ENCODE measurements at places on chromosomes 5 and 9.
A peak's percentile ranks its signal among the peaks of the same experiment; 100 is the strongest.

DNA sequence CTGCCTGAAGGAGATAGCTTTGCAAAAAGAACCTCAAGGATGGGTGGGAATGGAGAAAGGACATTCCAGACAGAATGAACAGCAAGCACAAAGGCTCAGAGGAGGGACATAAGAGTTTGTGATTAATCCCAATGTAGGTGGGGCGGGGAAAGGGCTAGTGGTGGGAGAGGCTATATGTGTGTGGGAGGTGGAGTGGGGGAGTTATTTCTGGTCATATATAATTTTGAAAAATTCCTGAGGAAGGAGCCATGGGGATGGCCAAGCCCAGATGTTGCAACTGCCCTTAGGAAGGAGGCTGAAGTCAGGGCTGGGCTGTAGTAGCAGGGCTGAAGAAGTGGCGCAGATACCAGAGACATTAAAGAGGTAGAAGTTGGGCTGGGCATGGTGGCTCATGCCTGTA is 13.4 kb upstream of the CCL27 start:
- DNase-seq: no peak

- DNase-seq: peak; percentile 96
Observed at GRCh38 chr5:10913841-10914240, 152.8 kb upstream of the DAP start.

GRCh38 chr9:93810028-93810971 is 144.9 kb downstream of the BARX1 start:
- DNase-seq: no peak

DNA sequence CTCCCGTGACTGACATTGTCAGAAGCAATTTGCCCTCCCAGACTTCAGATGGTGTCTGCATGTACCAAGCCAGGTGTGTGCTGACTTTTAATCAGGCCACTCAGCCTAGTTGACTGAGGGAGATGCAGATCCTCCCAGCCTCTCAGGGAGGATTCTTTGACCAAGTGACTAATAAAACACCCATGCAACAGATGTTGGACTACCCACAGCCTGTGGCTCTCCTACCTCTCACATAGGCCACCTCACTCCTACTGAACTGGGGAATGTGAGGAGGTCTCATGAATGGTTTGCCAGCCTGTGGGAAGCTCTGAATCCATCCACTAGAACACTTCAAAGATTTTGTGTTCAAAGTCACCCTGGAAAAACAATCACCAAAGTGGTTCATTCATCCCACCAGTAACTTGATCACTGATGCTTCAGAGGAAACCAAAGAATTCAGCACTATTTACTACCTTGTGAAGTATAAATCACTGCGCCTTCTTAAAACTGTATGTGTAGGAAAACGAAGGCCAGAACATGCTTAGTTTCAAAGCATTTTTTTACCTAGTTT is 80.1 kb downstream of the ESM1 start:
- no peak for DNase-seq

DNA sequence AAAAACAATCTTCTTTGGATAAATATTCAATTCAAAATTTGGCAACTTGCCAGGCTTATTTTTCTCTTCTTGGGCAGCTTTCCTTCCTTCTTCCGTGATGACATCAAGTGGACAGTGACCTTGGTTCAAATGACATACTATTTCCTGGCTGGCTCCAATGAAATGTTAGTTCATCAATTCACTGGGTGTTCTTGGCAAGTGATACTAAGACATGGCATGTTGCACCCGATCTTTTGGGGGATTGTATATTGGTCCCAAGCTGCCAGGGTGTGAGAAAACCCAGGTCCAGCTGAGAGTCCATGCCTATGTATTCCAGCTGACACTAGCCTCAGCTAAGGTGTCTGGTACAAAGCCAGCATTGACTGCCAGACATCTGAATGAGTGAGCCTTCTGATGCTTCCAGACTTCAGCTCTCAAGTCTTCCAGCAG is 252.9 kb downstream of the MAT2B start:
- DNase-seq: no peak

DNA sequence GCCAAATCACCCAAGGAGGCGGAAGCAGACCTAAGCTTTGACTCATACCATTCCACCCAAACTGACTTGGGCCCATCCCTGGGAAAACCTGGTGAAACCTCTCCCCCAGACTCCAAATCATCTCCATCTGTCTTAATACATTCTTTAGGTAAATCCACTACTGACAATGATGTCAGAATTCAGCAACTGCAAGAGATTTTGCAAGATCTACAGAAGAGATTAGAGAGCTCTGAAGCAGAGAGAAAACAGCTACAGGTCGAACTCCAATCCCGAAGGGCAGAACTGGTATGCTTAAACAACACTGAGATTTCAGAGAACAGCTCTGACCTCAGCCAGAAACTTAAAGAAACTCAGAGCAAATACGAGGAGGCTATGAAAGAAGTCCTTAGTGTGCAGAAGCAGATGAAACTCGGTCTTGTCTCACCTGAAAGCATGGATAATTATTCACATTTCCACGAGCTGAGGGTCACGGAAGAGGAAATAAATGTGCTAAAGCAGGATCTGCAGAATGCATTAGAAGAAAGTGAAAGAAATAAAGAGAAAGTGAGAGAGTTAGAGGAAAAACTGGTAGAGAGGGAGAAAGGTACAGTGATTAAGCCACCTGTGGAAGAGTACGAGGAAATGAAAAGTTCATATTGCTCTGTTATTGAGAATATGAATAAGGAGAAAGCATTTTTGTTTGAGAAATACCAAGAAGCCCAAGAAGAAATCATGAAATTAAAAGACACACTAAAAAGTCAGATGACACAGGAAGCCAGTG is 15.8 kb upstream of the TTC23L start:
- no peak for DNase-seq

DNA sequence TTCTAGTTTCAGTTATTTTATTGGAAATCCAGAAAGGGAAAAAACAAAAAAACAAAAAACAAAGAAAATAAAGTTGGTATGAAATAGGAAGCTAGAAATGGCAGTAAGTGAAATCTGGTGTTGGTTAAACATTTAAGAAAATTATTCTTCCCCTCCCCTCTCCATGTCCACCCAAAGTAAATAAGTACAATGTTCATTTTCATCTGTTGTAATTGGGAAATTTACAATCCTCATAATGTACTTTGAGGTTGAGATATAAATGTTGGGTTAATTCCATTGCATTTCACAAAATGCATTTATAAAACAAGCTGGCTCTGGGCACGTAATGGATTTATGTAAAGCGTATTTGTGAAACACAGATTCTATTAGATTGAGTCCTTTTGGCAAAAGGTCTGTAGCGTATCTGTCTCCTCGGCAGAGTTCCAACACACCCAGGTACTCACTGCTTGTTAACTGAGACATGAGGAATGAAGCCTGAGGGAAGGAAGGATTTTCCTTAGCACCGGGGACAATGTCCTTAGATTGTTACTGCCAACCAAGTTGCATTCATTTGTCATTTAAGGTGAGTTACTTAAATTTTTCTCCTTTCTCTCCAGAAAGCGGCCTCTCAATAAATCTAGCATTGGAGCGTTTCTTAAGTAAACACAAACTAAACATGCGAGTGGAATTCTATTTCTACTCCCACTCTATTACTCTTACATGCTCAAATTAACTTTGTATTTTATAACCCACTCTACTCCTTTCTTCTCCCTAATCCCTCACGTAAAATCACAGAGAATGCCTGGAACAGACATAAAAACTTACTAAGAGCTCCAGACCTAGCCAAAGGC is 912.3 kb upstream of the WWC1 start:
- DNase-seq: no peak

Data from BJ (cell line).